ENCODE measurements at places on chromosomes 4 and X. TPM values are rescaled to one million over a fixed set of nuclear protein-coding genes. Genes with fewer than 3 reads are reported as not detected.

- DNase-seq = no peak
Measured at GRCh38 chrX:115696939-115697338, 136.0 kb downstream of the PLS3 start.

DNA sequence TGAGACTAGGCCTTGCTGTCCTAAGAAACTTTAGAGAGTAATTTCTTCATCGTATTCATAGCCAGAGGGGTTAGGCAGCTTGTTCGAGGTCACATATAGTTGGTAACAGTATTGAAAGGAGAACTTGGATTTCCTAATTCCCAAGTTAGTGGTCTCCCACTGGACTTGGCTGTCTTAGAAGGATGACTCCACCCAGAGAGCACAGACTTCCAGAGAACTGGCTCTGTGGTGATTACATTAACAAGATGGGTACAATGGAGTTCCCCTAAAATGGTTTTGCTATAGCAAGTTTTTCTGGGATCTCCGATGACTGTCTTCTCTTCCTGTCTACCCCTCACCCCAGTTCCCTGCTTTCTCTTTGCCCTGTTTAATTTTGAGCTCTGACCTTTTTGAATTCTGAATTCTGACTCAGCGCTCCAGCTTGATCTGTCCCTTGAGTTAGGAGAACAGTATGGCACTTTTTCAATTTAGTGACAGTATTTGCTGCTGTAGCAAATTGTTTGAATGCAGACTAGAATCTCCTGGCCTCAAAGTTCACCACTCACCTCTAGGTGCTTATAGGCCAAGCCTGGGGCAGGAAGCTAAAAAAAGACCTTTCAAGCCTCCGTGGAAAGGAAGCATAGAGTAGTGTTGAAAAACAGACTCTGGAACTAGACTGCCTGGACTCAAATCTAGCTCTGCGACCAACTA, 6.9 kb downstream of the MSN start:
- no peak for DNase-seq

DNA sequence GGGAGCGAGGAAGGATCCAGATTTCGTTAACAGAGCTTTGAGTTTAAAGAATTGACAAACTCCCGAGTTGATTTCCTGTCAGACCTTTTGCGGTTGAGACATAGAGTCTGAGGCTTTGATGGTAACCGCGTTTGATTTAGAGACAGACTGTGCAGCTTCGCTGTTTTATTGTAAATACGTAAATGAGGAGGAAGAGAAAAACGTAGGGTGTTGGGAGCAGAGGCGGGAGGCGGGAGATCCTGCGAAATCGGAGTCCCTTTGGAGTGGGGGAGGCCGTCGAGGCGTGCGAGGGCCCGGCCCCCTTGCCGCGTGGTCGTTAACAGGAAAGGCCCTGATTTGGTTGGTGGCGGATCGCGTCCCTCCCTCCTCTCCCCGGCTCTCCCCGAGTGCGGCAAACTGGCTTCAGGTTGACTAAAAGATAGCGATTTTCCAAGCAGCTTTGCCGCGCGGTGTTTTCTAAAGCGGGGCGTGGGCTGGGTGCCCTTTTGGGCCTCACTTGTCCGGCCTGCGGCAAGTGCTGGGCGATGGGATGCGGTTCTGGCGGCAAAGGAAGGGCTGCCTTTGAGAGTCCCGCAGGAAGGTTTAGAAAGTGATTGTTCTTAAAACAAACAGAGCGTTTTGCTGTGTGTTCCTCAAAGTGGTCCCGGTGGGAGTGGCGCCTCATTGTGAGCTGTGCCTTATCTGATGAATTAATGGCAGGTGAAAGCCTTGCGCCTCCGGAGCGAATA, 857 bp downstream of the SCML1 start:
- DNase-seq = no peak

- DNase-seq = peak; percentile 51
Measured at GRCh38 chrX:154368630-154369448, 5.6 kb downstream of the FLNA start.

DNA sequence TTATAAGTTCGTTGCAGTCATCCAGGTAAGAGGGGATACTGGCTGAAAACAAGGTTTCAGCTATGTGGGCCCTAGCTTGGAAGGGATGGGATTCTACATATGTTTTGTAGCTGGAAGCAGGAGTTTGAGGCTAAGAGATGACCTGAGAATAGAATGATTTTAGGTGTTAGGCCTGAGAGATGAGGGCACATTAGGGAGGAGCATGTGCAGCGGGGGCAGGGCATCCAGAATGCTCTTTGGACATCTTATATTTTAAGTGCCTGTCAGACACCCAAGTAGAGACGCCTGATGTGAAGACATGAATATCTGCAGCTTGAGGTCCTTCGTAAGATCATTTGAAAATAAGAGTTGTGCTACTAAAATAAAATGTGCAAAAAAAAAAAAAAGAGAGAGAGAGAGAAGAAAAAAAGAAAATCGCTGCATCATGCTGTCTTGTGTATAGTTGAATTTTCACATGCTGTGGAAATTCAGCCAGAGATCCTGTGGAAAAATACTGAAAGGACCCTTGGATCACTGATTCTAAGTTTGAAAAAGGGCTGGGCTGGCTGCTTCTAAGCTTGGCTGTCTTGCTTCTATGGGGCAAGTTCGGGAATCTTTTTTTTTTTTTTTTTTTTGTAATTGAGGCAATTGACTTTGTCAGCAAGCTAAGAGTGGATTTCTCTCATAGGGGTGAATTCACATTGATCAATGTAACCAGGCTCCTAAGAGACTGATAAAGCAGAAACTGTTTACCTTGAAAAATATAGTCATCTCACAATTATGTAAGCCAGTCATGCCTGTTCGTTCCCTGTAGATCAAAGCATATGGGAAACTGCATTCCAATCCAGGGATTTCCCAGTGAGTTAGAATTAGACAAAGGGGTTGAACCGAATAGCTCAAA, 341.0 kb upstream of the GATB start:
- DNase-seq = no peak

- no peak for DNase-seq
Measured at GRCh38 chr4:24932515-24933225, 19.8 kb upstream of the CCDC149 start.

Gene TMEM31
- total RNA-seq = 0.53 TPM

- peak; percentile 70 for DNase-seq
Measured at GRCh38 chr4:123477711-123478209, 81.2 kb downstream of the SPRY1 start.

- DNase-seq = peak; percentile 63
Measured at GRCh38 chrX:69222103-69223090, 57.1 kb upstream of the PJA1 start.

DNA sequence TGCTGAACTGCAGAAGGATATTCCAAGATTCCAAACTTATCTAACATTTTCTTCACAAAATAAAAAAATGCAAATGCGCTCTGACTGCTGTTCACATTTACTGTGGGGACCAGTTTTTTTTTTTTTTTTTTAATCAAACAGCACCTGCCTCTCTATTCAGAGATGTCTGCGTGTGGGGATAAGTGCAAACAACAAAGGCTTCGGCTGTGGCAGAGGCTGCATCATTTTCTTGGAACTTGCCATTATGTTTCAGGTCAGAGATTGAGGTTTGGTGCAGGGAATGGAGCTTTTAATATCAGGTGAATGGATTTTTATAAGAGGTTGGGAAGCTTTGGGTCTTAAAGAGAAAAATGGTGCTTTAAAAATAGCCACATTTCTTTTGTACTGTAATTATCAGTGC, 78.2 kb upstream of the TET2 start:
- no peak for DNase-seq

Gene KIT
- total RNA-seq = not detected

GRCh38 chr4:147787204-147787603, 55.3 kb downstream of the ARHGAP10 start:
- no peak for DNase-seq

DNA sequence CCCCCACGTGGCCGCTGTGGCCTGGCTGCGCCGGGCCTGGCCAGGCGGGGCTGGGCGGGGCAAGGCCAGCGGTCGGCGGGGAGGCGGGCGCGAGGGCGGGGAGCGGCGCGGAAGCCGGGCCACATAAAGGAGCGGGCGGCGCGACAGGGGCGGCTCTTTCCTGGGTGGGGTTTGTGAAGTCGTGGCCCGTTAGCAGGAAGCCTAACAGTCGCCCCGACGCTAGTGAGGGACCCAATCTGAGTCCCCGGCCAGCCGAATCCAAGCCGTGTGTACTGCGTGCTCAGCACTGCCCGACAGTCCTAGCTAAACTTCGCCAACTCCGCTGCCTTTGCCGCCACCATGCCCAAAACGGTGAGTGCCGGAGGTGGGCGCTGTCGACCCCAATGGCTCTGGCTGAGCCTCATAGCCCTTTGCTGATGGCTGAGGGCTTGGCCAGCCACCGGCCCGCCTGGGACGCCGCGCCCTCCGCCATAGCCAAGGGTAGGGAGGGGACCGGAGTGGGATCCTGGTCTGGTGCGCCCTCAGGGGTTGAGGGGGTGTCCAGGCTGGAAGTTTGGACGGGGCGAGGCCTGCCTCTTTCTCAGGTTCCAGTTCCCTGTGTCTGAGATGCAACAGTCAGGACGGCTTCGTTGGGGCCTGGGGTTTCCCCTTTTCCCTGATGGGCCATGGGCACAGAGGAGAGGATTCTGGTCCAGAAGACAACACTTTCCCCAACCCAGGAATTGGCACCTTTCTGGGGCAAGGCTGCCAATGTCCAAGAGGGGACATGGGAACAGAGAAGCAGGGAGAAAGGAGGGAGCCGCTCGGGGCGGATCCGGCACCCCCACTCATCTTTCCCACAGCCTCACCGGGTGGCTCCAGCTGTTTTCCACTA, at the start of gene MSN:
Gene MSN (plus strand): TSS at position 152 of the 874 bp plus-strand sequence. CDS start 188 bp downstream, at position 340.
- peak; percentile 67 for DNase-seq

- no peak for DNase-seq
Measured at GRCh38 chrX:123869488-123869887, 9.6 kb downstream of the XIAP start.

DNA sequence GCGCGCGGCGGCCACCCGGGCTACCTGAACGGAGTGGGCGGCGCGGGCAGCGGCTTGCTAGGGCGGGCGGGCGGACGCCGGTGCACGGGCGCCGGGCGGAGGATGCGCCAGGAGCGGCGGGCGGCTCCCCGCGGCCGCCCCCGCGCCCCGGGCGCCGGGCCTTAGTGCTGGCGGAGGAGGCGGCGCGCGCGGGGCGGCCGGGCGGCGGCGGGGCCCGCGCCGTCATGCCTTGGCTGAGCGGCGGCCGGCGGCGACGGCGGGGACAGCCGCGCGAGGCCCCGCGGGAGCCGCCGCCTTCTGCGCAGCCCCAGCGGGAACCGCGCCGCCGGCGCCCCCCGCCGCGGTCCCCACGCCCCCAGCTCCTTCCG, 48.2 kb downstream of the CLDN34 start:
- no peak for DNase-seq

DNA sequence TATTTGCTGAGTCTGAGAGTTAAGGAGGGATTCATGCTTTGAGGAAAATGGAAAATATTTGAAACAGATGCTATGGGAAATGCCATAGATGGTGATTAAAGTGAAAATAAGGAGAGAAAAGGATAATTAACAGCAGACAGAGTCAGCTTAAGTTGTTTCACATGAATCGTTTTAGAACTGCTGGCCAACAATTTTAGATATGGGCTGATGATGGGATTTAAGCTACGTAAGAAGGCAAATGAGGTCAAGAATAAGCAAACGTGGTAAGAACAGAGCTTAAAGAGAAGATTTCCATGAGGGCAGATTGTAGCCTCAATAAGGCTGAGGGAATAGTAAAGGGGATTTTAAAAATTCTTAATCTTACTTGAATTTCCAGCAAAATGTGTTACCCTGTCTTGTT, 77.9 kb downstream of the MFAP3L start:
- no peak for DNase-seq

Gene MAOA
- total RNA-seq = not detected

Gene NUDT10
- total RNA-seq = not detected

GRCh38 chrX:129347291-129347690, 176.0 kb downstream of the SMARCA1 start:
- peak; percentile 1 for DNase-seq

GRCh38 chrX:143570782-143571181, 53.5 kb upstream of the SPANXN3 start:
- DNase-seq = no peak

- DNase-seq = peak; percentile 63
Measured at GRCh38 chr4:83362492-83363329, 28.1 kb upstream of the HPSE start.

DNA sequence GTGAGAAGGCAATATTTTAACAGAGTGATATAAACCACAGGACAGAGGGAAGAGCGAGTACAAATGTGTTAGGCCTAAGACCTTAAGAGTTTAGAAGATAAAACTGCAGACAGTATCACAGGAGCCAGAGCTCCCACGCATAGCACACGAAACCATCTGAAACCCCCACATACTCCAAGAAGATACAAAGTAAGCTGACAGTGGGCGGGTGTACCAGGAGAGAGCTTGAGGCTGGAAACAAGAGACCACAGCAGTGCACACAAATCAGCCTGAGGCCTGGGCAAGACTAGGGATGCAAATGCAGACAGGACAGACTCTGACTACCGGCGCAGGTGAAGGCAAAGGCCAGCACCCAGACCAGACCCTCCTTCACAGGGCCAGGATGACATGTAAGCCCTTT, 54.1 kb upstream of the ARHGAP24 start:
- no peak for DNase-seq

DNA sequence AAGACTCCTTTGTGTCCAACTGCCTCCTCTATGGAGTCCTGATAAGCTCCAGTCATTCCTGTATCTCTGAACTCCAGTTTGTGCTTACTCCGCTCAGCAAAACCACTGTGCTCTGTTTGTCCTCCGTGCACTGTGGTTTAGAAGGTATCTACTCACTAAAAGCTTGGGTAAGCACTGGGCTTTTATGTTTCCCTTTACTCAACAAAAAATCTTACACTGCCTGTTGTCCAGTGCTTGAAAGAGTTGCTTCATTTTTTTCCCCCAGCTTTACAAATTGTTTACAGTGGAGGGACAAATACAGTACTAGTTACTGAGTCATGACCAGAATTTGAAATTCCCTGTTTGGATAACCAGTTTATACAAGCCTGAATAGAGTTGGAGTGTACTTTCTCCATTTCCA, 545.3 kb upstream of the FAT1 start:
- DNase-seq = no peak

Gene SGMS2
- not detected for total RNA-seq

Gene XG
- not detected for total RNA-seq

Gene FGB
- not detected for total RNA-seq

DNA sequence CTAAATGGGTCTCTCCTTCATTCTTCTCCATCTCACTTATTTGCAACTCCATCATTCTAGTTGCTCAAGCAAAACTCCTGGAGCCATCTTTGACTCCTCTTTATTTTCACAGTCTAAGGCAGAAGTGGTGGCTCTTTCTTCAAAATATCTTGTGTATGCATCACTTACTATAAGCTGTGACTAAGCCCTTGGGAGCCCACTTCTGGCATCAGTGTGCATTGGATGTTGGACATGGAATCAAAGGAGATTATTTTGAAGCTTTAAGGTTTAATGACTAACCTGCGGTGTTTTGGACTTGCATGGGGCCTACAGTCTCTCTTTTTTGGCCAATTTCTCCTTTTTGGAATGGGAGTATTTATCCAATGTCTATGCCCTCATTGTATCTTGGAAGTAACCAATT, 276.8 kb downstream of the SPOCK3 start:
- no peak for DNase-seq

Gene SMIM43
- total RNA-seq = not detected

Gene MYOZ2
- total RNA-seq = not detected

Data from OCI-LY7 (cell line).